ENCODE measurements at places on chromosomes 2 and 18.

DNA sequence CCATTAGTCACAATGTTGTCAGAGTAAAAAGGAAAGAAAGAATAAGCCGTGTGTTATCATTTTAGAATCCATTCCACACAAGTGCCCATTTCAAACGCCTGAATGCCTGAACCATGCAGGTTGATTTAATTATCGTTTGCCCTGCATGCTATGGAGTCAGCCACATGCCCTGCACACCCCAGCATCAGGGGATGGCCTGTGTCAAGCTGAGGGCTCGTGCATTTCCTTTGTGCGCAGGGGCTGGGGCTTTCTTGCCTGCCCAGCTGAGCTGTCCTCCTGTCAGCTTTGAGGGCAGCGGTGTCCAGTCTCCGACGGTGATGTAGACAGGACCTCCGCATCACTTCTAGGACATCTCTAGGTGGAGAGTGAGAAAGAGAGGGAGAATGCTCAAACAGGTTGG lies 200.4 kb downstream of the TSN start:
- DNase-seq, result no peak

GRCh38 chr2:15561574-15562344 lies 625 bp upstream of the NBAS start:
- DNase-seq, result peak; percentile 29

GRCh38 chr2:71679491-71679890 lies 226.1 kb downstream of the DYSF start:
- DNase-seq, result no peak

DNA sequence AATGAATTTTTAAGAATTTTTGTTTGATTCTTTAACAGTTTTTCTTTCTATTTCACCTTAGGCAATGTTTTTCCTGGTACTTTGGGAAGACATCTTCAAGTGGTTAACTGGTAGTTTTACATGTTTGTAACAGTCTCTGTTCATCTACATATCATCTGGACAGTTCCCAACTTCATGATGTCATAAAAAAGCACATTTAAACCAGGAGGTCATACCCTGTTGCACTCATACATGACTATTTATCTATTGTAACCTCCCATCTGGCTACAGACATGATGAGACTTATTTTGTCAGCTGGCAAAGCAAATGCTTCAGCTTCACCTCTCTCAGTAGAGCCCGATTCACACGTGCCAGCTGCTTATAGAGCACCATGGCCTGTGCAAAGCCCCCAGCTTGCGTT lies 99.8 kb upstream of the YPEL5 start:
- DNase-seq, result no peak

DNA sequence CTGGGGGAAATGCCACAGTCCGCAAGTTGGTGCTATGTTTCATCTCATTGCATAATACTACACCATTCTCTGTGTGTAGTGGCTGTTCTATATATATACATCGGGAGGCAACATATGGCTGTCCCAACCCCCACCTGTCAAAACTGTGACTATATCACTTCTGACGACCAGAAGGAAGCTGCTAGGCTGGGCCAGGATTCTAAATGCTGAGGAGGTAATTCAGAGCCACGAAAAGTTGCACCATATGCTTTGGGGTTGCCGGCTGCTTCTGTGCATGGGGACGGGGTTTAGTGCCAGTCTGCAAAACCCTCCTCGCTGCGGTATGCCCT lies 117.3 kb downstream of the MSH2 start:
- DNase-seq, result peak; percentile 38

- DNase-seq, result no peak
Measured at GRCh38 chr2:229856413-229856812, 65.4 kb downstream of the TRIP12 start.

DNA sequence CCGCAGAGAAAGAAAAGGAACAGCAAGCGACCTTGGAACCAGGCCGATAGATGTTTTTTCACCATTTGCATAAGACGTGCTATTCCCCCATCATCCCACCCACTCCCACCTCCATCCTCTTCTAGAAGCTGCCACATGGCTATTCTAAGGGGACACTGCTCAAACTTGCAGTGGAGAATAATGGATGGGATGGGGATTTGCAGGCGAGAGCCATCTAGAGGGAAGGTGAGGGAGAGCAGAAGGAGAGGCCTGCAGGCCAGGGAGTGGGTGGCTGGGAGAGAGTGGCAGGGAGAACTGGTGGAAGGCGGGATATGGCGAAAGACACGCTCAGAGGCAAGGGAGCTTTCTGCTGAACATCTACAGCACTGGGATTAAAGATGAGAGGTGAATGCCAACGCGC lies 84.9 kb downstream of the MAPK4 start:
- no peak for DNase-seq

DNA sequence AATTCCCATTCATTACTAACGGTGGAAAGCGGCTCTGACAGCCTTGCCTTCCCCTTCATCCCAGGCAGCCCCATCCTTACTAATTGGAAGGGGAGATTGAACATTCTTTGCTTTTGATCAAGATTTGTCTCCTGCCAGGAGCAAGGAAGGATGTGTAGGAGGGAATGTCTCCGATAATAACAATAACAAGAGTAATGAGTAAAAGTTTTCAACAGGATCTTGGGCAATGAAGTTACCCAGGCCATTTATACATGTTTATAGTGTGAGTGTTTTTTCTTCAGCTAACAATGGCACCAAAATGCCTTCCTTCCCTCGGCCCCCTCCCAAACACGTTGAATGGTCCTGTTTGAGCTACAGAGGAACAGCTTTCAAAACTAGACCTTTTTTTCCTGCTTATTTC lies 83.8 kb downstream of the GATA6 start:
- no peak for DNase-seq

GRCh38 chr2:223815186-223815883 lies 22.0 kb downstream of the AP1S3 start:
- DNase-seq, result no peak
